Ovary (tissue), 10 donors: ENCODE measurements at places on chromosomes 12 and 14. TPM values are rescaled to one million over a fixed set of nuclear protein-coding genes. Genes with fewer than 3 reads are reported as not detected.

FOXN3 gene
- 172 TPM for total RNA-seq

CACNA1C gene
- 2.6 TPM for total RNA-seq

NPFF gene
- not detected for total RNA-seq

TCL1A gene
- total RNA-seq, result not detected

KDM5A gene
- 69.4 TPM for total RNA-seq

MIP gene
- not detected for total RNA-seq
